Activated CD4-positive, alpha-beta T cell treated with anti-CD3 and anti-CD28 coated beads for 4 hours (primary cell): ENCODE measurements at places on chromosomes 11 and 22.

- no peak for DNase-seq
Observed at GRCh38 chr11:14124886-14125285, 162.4 kb downstream of the SPON1 start.

DNA sequence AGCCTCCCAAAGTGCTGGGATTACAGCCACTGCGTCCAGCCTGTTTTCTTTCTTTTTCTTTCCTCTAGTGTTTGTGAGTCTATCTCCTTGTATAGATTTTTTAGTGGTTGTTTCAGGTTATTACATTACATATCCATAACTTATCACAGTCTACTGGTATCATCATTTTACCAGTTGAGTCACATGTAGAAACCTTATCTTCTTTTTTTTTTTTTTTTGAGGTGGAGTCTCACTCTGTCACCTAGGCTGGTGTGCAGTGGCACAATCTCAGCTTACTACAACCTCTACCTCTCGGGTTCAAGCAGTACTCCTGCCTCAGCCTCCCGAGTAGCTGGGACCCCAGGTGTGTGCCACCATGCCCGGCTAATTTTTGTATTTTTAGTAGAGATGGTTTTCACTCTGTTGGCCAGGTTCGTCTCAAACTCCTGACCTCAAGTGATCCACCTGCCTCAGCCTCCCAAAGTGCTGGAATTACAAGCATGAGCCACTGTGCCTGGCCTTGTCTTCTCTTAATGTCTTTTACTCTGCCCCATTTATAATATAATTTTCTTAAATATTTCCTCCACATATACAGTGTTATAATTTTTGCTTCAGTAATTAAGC is 11.0 kb downstream of the CDC45 start:
- no peak for DNase-seq

DNA sequence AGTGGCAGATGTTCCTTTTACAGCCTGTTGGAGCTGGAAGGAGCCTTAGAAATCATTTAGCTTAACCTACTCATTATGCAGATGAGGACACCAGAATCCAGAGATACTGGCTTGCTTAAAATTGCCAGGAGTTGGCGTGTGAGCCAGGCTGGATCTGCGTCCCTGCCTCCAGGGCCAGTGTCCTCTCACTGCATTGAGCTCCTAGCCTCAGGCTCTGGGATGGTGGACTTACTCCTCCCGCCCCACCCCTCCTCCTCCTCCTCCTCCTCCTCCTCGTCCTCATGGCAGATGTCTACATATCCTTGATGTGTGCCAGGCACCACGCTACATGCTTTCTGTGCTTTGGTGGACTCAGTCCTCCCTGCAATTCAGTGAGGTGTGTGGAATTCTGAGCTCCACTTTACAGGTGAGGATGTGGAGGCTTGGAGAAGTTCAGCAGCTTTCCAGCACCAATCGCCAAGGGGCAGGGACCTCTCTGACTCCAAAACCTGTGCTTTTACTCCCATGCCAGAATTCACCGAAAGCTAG is 24.1 kb downstream of the ADAMTS15 start:
- no peak for DNase-seq

DNA sequence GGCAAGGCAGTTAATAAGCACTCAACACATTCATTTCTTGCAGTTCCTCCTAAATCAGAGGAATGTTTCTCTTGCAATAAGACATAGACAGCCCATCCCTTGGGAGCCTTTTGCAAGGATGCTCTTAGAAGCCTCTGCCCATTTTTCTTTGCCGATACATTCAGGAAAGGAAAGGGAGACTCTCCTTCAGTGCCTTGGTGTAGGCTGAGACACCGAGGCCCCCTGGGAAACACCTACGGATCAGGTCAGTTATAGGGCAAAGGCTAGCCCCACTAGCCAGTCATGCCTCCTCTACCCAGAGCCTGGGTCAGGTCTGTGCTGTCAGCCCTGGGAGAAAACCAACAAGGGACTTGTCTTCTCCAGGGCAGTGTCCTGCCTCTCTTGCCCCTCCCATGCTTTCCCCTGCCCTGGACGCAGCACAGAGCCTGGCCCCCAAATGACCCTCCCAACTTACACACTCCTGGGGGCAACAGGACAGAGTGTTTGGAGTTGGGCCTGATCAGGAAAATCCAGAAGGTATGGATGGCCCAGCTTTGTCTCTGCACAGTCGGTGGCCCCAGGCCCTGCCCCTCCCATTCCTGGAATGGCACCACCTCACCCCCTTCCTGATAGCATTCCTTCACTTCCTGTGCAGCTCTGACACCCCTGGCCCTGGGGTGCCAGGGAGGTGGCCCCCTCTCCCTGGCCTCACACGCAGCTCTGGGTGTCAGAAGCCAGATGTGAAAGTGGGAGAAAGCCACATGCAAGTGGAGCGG is 18.3 kb downstream of the ANKK1 start:
- no peak for DNase-seq

GRCh38 chr11:36581536-36581935 is 12.8 kb upstream of the IFTAP start:
- no peak for DNase-seq

DNA sequence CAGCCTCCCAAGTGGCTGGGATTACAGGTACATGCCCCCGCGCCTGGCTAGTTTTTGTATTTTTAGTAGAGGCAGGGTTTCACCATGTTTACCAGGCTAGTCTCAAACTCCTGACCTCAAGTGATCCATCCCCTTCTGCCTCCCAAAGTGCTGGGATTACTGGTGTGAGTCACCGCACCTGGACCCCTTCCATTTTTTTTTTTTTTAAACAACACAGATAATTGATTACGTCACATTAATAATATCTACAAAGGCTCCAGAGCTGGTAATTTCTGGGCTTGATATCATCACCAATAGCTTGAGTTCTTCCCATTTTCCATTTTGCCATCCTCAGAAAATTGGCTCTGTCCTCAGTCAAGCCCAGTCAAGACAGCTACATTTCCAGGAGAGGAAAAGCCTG is 7.2 kb downstream of the TTLL1 start:
- no peak for DNase-seq

DNA sequence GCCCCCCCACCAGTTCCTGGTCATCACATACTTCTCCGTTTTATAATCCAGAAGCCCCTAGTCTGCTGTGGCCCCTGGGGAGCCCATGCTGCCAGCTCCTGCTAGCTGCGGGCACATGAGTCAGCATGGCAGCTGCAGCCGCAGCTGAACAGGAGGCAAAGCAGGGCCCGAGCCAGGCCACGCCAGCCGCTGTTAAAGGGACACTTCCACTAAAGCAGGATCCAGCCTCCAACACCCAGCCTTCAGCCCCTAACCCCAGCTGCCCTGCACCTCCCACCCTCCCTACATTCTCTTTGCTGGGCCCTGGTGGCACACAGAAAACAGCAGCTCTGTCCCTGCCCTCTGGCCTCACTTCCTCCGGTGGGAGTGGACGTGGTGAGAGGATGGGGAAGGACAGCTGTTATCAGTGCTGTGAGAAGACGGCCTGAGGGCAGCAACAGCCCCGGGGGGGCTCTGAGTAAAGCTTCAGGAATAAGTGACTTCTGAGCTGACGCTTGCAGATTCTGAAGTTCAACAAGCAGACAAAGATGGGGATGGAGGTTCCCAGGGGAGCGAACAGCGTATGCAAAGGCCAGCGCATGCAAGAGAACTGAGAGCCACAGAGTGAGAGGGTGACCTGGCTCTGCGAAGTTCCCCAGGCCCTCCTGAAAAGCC is 688 bp upstream of the LRRC74B start:
- DNase-seq: no peak

DNA sequence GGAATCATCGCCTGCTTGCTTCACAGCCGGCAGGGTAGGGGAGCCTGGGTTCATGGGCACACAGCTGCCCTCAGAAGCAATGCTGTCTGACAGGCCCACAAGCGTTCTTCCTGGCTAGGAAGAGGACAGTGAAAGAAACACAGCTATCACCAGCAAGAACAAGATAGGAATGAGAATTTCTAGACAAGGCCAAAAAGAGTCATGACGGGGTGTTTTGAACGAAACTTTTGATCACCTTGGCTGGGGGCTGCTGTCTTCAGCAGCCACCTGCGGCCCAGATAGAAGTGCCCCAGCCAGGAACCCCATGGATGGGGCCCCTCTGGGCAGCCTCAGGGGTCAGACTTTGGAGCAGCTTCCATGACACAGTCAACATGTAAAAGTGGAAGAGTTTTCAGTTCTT is 41.8 kb downstream of the GAB4 start:
- no peak for DNase-seq

DNA sequence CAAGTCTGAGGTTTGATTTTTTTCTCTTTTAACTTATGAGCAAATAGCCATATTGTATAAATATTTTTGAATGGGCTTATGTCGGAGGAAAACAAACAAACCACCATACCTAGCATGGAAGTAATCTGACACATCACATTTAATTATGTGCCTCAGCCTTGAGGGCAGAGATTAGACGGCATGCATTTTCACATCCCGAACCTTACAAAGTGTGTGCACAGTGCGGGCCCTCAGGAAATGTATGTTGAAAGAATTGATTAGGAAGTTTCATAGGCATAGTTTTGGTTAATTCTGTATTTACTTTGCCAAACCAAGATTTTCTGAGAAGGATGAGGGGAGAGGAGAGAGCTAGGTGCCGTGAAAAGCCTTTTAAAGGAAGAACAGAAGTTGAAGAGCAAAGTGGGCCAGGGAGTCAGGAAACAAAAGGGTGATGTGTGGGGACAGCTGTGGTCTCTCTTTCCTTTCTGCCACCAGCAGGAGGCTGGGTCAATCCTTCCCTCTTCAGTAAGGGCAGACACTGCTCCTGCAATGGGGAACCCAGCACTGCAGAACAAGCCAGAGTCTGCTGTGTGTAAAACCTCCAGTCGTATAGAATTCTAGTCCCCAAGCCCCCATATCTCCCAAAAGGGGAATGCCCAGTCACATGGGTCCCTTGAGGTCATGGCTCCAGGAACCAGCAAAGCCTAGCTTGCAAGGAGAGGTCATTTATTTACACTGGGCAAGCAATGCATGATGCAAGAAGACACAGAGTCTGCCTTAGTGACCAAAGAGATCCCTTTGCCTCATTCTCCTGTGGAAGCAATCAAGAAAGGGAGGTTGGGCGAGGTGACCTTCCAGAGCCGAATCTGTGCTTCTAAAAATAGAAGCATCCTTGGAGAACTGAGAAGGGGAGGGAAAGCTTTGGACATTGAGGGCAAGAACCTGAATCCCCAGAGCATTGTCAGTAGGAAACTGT is 71.1 kb upstream of the OLFML1 start:
- DNase-seq: no peak

DNA sequence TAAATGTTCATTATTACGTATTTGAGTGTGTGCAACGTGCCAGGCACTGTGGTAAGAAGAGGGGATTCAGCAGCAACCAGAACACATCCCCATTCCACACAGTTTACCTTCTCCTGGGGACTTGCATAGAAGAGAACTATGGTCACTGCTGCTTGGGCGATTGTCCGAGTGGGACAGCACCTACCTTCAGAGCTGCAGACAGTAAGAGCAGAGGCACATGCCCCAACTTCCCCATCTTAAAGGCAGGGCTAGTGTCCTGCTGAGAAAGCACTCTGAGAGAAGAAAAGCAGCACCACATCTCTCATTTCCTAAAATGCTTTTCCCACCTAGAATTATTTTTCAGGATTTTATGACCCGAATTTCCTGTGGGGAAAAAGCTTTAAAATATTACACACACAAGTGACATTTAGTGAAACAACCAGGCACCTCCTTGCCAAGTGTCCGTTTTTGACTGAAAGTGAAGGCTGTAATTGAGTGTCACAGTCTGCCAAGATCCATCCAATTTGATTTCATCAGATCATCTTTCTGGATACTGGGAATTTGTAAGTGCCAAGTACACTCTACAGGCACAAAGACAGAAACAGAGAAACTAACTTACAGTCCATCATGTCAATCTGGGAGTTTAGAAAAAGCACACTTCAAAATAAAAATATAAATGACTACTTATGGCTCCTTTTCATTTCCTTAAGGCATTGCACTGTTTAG is 24.6 kb downstream of the TRAF6 start:
- no peak for DNase-seq

- DNase-seq: no peak
Observed at GRCh38 chr11:66734215-66734614, 5.2 kb upstream of the SPTBN2 start.

GRCh38 chr11:126700768-126701519 is 299.6 kb downstream of the KIRREL3 start:
- no peak for DNase-seq

DNA sequence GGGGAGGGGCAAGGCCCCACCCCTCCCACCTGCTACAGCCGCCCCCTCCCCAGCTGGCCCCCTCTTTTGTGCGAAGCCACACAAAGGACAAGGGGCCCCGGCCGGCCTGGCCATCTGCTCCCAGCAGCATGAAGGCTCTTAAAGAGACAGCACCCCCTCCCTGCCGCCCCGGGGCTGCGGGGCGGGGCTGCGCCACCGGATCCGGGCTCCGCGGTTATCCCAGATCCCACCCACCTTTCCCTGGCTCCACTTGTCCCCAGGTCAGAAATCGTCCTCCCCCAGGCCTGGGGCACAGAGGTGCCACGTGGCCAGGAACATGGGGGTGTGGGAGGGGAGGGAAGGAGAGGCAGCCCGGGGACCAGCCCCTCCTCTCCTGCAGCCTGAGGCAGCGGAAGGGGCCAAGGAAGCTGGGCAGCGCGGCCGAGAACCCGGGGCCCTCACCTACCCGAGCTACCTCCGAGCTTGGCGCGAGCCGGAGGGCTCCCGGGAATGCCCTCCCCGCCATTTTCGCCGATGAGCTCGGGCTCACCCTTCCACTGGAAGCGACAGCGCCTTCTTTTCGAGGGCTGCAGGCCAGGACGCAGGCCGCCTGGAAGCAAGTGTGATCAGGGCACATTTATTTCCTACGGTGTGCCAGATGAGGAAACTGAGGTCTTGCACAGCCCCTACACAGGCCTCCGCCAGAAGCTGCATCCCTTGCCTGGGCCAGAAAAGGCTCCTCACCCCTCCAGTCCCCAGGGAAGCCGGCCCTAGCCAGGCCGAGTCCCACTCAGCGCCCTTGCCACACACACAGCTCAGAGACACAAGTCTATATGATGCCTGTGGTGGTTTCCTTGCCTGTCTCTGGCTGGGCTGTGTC is 2.5 kb upstream of the RCOR2 start:
- DNase-seq: no peak

DNA sequence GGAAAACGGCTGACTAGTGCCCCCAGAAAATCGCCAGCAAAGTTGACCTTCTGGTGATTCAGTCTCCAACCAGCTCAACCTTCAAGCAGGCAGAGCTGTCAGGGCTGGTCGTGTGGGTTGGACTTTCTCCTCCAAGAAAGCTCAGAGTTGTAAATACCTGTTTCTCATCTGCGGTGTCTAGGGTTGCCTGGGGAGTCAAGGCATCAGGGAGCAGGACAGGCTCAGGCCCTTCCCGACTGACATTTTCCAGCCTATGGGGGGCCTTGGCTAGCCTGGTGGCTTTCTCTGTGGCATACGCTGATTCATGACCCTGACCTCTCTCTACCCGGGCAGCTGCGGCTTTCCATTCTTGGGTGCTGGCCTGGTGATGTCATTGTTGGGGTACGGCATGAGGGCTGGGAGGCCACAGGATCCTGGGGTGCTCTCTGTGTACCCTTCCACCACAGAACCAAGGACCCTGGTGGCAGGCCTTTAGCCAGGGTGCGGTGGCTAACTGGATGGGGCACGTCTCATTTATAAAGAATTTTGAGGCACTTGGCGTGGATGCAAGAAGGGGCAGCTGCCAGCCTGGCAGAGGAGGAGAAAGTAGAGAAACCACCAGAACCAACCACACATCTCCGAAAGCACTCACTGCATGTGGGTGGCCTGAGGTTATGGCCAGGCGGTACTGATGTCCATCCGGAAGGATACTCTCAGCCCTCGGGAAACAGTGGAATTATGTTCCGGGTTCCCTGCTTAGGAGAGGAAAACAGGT is 64.9 kb downstream of the BCR start:
- no peak for DNase-seq
